ENCODE measurements at places on chromosomes 12 and 14.

- no peak for DNase-seq
These were observed 454.8 kb downstream of the AEBP2 start for GRCh38 chr12:19894050-19894449.

DNA sequence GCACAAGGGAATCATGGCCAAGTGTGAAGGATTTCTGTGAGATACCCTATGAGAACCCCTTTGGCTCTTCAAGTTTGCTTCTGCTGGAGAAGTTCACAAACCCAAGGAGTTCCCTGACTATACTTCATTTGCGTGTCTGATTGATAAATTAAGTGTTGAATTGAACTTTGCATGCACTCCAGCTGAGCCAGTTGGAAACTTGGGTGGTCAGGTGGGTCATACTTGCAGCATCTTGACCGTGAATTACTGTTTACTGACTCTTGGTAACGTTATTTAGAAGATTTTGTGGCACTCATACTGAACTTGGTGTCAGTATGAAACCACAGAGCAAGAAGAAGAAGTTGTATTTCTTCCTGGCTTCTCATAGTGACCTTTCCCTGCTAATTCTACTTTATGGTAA lies 77.5 kb downstream of the TGFB3 start:
- no peak for DNase-seq

DNA sequence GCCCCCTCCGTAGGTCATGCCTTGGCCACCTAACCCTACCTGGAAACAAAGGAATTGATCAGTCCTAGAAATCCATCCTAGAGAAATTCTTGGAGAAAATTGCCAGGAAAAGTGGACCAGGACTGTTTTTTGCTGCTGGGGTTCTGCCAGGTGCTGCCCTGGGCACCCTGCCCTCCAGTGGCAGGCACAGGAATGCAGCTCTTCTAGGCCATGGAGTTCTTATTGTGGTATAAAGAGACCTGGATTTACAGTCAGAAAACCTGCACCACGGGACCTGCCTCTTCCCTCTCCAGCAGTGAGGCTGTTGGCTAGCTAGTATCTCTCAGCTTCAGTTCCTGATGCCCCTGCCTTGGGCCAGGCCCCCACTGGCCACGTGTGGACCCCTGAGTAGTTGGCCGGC lies 59.7 kb downstream of the SLC24A4 start:
- no peak for DNase-seq

GRCh38 chr14:52222901-52223300 lies 44.6 kb upstream of the PTGDR start:
- no peak for DNase-seq

GRCh38 chr12:69501154-69501895 lies 31.1 kb downstream of the FRS2 start:
- no peak for DNase-seq

GRCh38 chr12:65876898-65877721 lies 52.8 kb downstream of the HMGA2 start:
- DNase-seq = peak; percentile 62

- DNase-seq = no peak
These were observed 94.9 kb downstream of the SLCO1A2 start for GRCh38 chr12:21239866-21240265.

- DNase-seq = peak; percentile 47
These were observed 133.2 kb downstream of the SLC35F4 start for GRCh38 chr14:57732463-57733285.

GRCh38 chr12:14416658-14417057 lies 51.2 kb downstream of the ATF7IP start:
- DNase-seq = peak; percentile 86

DNA sequence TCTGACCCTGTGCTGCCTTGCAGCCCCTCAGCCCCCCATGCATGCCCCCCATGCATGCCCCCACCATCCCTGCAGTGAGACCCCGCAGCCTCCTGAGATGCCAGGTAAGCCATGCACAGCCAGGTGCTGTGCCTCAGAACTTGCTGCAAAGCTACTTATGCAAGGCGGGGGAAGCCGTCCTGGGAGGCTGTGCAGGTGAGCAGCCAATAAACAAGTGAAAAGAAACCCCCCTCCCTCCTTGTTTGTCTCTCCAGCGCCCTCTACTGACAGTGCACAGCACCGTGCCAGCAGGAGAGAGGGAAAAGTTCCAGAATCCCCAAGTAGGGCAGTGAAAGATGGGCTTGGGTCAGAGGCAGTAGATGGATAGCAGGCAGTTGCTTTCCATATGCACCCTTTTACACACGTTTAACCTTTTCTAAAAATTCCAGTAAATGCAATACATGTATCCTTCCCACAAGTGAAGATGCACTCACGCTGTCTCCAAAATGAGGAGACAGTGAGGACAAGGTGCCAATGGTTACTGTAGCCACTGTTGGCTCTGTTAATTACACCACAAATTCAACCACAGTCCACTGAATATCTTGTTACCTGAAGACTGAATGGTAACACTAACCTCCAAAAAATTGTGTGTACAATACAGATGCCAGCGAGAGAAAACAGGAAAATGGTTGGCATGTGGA lies 18.0 kb downstream of the TNFAIP2 start:
- no peak for DNase-seq

GRCh38 chr12:119692410-119692809 lies 24.5 kb downstream of the PRKAB1 start:
- DNase-seq = no peak

GRCh38 chr14:52044791-52045522 lies 23.9 kb downstream of the NID2 start:
- DNase-seq = no peak

- no peak for DNase-seq
These were observed 18.5 kb downstream of the TESC start for GRCh38 chr12:117080661-117081144.

GRCh38 chr14:63663428-63664341 lies 22.0 kb upstream of the WDR89 start:
- no peak for DNase-seq

GRCh38 chr14:90204516-90204915 lies 51.8 kb upstream of the PSMC1 start:
- no peak for DNase-seq

GRCh38 chr12:27142101-27142721 lies 59.8 kb upstream of the C12orf71 start:
- peak; percentile 88 for DNase-seq

DNA sequence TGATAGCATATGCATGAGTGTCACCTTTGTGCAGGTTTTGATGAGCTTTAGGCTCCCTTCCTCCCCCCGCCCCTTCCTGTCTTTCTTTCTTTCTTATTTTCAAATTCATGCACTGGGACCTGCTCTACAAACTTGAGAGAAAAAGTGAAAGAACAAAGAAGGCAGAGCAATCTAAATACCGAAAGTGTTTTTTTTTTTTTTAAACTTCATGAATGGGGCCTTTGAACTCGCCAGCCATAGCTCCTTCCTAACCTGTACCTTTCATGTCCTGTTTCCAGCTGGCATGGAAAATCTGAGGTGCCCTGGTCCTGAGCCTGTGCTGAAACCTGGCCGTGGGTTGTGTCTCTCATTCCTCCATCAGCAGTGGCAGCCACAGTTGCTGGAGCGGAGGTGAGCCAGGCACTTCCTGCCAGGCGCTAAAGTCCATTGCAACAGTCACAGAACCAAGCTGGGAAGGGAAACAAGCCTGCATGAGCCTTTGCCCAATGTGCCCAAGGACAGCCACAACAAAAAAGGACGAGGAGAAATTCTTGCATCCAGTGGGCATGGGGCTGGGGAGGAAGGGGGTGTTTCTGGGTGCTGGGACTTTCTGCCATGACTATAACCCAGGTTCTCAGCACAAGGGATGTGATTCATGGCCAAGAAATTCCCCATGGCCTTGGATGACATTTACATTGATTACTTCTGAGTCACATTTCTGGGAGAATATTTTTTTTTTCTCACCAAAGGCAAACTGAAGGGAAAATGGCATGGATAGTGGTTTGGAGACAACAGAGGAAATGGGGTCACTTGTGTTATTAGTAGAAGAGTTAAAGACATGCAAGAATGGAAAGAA lies 102.7 kb downstream of the TMEM30B start:
- no peak for DNase-seq

DNA sequence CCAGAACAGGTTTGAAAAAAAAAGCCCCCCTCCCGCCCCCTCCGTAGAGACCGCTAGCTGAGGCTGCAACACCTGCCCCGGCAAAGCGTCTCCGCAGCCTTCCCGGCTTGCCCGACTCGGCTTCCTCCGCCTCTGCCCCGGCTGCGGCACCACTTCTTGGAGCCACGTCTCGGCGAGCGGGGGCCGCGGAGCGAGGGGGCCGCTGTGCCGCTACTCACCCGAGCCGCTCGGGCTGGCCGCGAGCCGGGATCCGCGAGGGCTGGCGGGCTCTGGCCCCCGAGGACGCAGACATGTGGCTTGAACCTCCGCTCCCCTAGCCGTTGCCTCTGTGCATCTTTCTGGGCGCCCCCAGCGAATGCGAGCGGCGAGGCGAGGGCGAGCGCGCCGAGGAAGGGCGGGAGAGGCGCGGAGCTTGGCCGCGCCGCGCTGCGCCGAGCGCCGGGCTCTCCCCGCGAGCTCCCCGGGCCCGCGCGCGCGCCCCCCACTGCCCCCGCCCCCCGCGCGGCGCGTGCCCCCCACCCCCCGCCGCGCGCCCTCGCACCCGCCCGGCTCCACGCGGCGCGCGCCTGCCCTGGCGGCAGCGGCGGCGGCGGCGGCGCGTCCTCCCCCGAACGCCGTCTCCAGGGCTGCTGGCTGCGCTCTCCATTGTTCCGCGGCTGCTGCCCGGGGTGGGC lies 249.5 kb downstream of the APAF1 start:
- peak; percentile 85 for DNase-seq

DNA sequence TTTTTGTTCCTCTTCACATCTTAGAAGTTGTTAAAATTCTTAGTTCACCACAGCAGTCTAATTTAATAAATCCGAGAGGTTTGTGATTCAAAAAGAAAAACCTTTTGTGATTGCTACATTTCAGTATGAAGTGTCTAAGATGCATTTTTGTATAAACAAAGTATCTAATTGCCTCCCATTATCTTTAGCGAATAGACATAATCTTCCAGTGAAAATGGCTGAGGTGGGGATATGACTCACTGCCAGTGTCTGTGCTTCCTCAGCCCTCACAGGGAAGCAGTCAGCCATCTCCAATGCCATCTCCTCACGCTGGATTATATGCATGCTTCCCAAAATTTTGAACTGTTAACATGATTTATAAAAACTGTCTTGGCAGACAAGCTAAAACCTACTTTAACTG lies 7.6 kb downstream of the GCH1 start:
- no peak for DNase-seq

DNA sequence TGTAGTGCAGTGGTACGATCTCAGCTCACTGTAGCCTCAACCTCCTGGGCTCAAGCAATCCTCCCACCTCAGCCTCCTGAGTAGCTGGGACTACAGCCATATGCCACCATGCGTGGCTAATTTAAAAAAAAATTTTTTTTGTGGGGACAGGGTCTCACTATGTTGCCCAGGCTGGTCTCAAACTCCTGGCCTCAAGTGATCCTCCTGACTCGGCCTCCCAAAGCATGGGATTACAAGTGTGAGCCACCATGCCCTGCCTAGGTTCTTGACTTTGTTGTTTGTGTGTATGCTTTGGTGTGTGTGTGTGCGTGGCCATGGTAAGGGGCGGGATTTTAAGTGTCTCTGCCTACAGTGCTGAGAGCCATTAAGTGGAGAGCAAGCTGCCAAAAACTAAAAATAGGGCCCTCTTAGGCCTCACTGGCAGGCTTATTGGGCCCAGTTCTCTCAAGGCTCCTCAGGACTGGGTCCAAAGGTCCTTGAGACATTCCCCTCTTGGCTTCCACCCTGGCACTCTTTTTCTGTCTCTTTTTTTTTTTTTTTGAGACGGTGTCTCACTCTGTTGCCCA lies 5.1 kb downstream of the COX14 start:
- no peak for DNase-seq

DNA sequence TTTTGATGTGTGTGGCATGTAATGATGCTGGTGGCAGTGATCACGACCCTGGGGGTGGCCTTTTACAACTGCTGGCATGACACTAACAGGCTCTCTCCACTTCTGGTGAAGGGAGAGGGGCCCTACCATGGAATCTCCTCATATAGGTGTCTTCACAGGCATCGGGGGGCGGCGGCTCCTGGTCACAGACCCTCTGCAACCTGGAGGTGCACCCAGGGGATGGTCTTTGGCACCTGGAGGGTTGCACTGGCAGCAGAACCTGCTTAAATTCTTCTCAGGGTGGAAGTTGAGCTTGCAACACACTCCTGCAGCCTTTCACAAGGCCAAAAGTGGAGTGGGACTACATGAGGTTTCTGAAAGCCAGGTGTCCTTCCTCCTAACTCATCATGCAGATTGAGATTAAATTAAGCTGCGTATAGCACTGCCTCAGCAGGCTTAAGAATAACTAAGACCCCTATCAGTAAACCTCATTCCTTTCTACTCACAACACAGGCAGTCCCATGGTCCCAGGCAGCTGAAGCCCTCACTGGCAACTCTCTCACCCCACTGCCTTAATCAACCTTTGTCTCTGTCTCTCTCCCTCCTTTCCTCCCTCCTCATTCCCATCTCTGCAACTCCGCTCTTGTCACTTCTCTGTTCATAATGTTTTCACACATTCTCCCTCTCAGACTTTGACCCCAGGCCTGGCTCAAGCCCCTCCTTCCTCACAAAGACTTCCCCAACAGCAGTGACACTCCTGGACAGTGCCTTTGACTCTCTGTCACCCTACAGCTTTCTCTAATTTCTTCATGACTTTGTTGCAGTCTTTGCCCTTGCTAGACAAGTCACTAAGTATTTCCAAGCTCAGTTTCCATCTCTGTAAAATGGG lies 18.9 kb downstream of the NID2 start:
- no peak for DNase-seq

GRCh38 chr14:79842270-79842669 lies 369.0 kb downstream of the DIO2 start:
- no peak for DNase-seq

DNA sequence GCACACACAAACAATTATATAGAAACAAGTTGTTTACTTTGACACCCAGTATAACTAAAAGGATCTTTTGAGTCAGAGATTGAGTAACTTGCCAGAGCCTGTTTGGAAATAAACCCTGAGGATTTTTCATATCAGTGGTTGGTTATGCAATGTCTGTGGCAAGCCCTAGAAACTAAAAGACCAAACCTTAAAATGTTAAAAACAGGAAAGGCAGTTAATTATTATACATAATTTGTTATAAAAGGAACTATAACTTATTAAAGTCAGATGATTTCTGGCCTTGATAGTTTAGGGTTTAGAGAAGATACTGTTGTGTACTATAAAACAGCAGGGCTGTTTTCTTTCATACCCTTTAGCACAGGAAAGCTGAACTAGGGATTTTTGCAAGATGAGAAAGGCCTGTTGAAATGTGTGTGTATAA lies 44.1 kb downstream of the PSEN1 start:
- DNase-seq = no peak

GRCh38 chr12:107130830-107131611 lies 37.7 kb upstream of the CRY1 start:
- DNase-seq = peak; percentile 16
